Neuronal stem cell (in vitro differentiated cells): ENCODE measurements at places on chromosomes 11 and 22.
A peak's percentile ranks its signal among the peaks of the same experiment; 100 is the strongest.

DNA sequence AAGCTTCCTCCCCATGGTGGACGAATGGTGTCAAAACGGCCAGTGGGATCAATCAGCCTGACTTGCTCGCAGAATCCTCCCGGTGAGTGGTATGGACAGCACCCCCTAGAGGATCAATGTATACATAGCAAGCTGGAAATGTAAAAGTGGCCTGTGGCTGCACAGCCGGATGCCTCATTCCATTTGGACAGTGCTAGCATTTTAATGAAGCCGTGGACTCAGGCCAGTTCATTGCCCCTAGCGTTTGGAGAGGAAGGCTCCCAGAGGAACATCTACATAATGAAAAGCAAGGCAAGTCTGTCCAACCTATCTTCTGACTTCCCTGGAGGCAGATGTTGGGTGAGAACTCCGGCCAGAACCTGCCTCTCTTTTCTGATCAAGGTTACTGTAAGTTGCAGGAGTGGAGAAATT lies 942.3 kb downstream of the NTM start:
- peak; percentile 44 for DNase-seq

DNA sequence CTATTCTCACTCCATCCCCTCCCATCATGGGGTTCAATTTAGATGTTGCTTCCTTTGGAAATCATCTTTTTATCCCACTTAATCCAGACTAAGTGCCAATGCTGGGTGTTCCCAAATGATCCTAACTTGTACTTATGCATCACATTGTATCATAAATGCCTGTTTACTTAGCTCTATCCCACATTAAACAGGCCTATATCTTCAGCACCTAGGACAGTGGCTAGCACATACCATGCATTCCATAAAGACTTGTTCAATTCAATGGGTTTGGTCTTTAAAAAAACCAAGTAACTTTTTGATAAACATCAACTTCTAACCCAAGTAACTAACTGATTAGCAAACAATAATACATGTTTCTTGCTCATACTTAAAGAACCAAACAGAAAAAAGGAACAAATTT lies 40.6 kb downstream of the RSF1 start:
- peak; percentile 30 for DNase-seq

- no peak for DNase-seq
Measured at GRCh38 chr22:44181912-44182587, 1.3 kb downstream of the PARVG start.

- DNase-seq: no peak
Measured at GRCh38 chr11:44258190-44258489, 51.8 kb downstream of the ALX4 start.

DNA sequence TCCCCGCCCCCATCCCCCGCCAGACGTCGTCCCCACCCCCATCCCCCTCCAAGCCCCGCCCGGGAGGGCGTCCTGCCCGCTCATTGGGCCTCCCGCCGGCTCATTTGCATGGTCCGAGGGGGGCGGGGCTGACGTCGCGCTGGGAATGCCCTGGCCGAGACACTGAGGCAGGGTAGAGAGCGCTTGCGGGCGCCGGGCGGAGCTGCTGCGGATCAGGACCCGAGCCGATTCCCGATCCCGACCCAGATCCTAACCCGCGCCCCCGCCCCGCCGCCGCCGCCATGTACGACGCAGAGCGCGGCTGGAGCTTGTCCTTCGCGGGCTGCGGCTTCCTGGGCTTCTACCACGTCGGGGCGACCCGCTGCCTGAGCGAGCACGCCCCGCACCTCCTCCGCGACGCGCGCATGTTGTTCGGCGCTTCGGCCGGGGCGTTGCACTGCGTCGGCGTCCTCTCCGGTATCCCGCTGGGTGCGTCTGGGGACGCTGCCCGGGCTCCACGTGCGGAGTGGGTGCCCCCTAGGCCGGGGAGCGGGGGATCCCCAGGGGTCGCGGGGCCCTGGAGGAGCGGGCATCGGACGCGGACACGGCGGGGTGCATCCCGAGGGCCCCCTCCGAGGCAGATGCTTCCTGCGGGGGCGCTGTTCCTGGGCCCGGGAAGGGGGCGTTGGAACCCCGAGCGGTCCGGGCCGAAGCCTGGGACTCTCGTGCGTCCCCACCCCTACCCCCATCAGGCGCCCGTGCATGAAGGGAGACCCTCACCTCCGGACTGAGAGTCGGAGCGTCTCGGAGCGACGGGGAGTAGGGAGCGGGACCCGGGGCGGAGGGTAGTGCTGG lies at the start of gene PNPLA3:
TSS of gene PNPLA3 (plus strand) at position 175 of the 834 bp plus-strand sequence. CDS start at position 282, 107 bp downstream.
- peak; percentile 91 for DNase-seq

- DNase-seq: no peak
Measured at GRCh38 chr11:18332891-18333290, 10.5 kb downstream of the GTF2H1 start.

GRCh38 chr11:31361743-31362142 lies 7.8 kb downstream of the DCDC1 start:
- DNase-seq: no peak

GRCh38 chr11:5380740-5381342 lies 2.8 kb upstream of the OR51M1 start:
- peak; percentile 58 for DNase-seq

- DNase-seq: no peak
Measured at GRCh38 chr22:22767876-22768602, 119.6 kb upstream of the IGLL5 start.

DNA sequence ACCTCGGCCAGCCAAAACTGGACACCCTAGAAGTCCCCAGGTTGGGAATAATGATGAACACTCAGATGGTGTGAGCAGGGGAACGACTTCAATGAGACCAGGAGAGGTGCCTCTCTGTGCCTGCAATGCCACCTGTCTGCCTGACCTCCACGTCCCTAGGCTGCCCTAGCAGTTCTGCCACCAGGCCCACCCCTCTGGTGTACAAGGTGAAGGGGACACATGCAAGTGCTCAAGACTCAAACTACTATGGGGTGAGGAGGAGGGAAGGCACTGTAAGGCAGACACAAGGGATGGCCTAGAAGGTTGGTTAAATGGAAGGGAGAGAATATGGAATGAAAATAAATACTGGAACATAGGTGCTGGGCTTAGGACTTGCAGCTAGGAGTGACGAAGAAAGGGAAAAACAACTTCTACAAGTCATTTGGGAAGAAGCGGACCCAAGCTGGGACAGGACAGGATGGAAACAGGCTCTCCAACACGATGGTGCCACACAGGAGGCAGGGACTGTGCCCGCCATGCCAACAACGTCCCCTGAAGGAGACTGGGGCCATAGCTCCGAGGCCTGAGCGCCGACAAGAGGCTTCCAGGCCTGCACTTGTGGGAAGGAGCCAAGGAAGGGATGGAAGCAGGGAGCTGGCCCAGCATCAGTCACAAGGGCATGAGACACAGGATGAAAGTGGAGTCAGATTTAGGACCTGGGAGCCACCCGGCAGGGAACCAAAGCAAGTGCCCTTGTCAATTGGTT lies 18.5 kb downstream of the SERPIND1 start:
- no peak for DNase-seq

GRCh38 chr11:94449437-94449836 lies 44.2 kb downstream of the MRE11 start:
- DNase-seq: no peak

DNA sequence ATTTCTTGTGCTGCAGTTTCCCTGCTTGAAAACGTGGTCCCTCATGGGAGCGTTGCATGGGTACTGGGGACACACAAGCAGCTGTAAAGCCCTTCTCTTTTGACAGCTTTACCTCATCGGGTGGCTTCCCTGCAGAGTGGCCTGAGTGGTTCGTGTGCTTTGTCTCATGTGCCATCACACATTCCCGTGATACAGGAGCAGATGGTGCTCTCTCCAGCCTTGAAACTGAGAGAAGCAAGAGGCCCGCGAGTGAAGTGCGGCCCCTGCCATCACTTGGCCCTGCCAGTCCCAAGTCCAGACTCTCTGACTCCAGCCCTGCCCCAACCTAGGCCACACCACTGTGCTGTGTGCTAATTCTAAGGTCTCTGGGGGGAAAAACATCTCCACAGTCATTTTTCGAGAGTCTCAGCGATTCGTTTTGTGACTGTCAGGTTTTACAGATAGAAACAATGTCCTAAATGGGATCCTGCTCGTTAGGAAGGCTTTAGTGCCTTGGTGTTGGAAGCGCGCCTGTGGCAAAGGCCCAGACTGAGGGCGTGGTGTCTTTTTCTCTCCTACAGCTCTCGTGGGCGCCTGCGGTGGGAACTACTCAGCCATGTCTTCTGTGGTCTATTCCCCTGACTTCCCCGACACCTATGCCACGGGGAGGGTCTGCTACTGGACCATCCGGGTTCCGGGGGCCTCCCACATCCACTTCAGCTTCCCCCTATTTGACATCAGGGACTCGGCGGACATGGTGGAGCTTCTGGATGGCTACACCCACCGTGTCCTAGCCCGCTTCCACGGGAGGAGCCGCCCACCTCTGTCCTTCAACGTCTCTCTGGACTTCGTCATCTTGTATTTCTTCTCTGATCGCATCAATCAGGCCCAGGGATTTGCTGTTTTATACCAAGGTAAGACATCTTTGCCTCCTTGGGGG lies 64.2 kb downstream of the KREMEN1 start:
- DNase-seq: no peak

DNA sequence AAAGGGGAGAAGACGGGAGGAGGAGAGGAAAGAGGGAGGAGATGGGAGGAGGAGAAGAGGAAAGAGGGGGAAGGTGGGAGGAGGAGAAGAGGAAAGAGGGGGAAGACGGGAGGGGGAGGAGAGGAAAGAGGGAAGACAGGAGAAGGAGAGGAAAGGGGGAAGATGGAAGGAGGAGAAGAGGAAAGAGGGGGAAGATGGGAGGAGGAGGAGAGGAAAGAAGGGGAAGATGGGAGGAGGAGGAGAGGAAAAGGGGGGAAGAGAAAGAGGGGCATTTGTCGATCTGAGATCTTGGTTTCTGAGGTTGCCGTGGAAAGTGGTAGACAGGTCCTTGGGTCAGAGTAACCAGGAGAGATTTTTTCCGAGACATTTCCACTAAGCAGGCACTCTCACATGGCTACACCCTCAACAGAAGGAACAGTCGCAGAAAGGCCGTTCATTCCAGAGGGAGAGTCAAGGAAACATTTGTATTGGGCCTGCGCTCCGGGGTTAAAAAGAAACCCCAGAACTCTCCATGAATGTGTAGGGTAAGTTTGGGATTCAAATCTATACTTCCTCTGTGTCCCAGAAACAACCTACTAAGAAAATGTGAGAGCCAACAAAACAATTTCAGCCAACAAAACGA lies 39.8 kb upstream of the CARS1 start:
- DNase-seq: no peak

DNA sequence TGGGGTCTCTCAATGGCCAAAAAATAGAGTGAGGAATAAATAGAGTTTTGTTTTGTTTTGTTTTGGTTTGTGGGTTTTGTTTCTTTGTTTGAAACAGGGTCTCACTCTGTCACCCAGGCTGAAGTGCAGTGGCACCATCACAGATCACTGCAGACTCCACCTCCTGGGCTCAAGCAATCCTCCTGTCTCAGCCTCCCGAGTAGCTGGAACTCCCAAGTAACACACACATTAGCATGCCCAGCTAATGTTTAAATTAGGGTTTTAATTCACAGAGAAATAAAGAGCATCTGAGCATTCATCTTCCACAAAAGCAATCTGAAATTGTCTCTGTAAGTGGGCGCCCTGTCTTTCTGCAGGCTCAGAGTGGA lies 9.2 kb upstream of the IFITM3 start:
- no peak for DNase-seq

- peak; percentile 33 for DNase-seq
Measured at GRCh38 chr11:78156127-78156844, 16.9 kb upstream of the ALG8 start.

DNA sequence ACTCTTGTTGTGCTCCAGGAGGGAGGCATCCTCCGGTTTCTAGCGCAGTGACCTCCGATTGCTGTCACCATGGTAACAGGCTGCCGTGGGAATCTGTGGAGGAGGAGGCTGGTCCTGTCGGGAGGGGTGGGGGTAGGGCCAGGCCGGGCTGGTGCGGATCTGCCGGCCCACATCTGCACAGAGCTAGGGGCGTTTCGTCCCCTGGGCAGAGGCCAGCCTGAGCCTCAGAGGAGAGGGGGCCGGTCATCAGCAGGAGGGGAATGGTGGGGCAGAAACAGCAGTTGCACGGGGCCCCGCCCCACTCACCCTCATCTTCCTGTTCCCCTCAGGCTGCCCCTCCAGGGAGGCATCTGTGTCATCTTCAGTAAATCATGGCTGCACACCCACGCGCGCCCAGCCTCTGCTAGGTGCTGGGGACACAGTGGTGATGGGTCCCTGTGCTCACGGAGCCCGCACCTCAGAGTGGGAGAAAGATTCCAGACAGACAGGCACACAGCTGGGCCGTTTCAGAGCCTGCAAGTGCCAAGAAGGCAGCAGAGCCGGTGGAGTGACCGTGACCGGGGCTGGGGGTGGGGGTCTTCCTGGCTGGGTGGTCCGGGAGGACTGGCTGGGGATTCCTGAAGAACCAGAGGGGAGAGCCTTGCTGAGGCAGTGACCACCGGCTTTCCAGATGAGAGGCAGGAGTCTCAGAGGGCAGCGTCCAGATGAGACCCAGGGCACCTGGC lies 120.5 kb downstream of the CACNA1I start:
- peak; percentile 66 for DNase-seq

DNA sequence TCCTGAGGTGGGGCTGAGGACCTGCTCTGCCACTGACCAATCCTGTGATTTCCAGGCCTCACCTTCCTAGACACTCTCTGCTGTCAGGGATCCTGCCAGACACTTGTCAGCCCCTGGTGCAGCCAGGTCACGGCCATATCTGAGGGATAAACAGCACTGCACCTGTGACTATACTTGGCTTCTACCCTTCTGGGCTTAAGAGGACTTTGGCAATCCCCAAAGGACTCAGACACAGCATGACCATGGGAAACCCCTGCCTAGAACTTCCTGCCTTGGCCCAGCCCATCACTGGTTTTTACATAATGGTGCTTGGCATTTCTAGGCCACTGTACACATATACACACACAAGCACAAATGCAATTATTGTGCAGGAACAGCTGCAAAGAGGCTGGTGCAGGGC lies 11.6 kb upstream of the OLFML1 start:
- DNase-seq: no peak

GRCh38 chr11:43577566-43578264 lies 102.8 kb upstream of the HSD17B12 start:
- no peak for DNase-seq

DNA sequence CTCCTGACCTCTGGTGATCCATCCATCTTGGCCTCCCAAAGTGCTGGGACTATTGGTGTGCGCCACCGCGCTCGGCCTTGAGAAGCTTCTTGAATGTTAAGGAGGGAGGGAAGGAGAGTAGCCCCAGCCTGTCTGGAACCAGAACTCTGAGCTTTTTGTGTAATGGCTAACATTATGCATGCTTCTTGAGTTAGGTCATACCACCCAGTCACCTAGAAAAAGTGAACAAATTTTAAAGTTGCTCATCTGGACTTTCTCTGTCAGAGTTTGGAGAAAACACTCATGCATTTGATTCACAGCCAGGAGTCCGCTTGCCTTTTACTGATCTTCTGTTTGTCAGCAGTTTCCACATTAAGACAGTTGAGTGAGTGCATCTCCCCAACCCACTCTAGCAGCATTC lies 82.1 kb downstream of the PPP6R3 start:
- no peak for DNase-seq

- no peak for DNase-seq
Measured at GRCh38 chr11:36027731-36028130, 83.9 kb downstream of the LDLRAD3 start.

GRCh38 chr11:118614511-118614910 lies 7.1 kb downstream of the PHLDB1 start:
- DNase-seq: no peak
